ENCODE measurements at places on chromosomes 4 and X.

GRCh38 chr4:80101792-80102116, 28.7 kb upstream of the ANTXR2 start:
- DNase-seq = no peak

DNA sequence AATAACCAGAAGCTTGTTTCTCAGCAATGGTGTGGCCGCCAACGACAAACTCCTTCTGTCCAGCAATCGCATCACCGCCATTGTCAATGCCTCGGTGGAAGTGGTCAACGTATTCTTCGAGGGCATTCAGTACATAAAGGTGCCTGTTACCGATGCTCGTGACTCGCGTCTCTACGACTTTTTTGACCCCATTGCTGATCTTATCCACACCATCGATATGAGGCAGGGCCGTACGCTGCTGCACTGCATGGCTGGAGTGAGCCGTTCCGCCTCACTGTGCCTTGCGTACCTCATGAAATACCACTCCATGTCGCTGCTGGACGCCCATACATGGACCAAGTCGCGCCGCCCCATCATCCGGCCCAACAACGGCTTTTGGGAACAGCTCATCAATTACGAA, 383 bp downstream of the DUSP21 start:
- no peak for DNase-seq

- DNase-seq = no peak
These were observed 765 bp upstream of the DGKK start for GRCh38 chrX:50471390-50471789.

DNA sequence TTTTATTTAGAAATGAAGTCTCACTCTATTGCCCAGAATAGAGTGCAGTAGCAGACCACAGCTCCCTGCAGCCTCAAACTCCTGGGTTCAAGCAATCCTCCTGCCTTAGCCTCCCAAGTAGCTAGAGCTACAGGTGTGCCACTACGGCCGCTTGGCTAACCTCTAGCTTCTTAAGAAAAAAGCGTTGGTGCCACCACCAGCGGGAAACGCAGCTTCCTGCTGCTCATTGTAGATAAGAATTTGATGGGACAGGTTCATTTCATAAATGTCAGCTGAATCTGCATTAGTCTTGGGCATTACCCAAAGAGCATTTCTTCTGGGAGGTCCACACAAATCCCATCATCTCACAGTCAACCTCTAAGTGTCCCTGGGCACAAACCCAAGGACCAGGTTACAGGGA, 33.2 kb upstream of the NAP1L5 start:
- no peak for DNase-seq

DNA sequence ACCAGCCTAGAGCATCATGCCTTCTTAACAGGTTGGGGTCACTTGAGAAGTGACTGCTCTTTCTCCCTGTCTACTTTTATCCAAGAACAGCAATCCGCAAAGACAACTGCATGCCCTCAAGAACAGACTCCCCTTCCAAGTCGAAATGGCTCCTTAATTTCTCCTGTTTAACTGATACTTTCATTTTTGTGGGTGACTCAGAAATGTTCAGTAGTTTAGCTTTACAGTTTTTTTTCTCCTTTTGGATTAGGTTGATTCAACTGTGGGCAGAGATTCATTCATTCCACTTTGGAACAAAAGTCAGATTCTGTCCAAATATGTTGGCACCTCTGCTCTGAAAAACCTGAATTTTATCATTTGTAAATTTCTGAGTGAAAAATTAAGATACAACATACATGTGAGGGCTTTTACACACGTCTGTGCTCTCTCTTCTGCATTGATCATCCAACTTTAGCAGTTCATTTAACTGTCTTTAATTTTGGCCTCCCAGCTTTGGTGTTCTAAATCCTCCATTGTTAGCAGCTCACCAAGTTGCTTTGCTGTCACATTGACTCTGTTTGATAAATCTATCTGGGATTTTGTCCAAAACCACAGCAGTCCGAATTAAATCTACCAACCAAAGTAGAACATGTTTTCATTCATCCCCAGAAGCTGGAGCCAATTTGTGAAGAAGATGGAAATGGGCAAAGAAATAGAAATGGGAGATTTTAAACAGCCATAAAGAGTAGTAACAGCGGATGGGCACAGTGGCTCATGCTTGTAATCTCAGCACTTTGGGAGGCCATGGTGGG, 50.0 kb downstream of the HOPX start:
- no peak for DNase-seq

DNA sequence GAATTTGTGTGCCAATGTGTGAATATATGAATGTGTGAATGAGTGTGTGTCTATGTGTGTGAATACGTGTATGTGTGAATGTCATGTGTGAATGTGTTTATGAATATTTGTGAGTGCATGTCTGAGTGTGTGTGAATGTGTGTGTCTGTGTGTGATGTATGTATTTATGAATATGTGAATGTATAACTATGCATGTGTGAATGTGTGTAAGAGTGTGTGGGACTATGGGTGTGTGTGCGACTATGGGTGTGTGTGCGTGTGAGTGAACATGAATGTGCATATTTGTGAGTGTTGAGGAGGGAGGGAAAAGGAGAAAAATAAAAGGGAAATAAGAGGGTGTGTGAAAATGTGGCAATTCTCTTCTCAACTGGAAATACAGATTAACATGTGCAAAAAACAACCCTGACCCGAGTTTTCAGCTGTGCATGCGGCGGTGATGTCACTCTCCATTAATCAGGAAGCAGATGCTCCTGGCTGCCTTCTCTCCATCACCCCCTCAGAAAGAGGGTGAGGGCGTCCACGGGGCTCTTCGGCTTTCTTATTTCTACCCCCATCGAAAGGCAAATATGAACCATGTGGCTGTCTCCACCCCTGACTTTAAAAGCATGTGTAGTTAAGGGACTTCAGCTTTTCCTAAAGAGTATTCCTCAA, 219.8 kb downstream of the MAML3 start:
- no peak for DNase-seq

DNA sequence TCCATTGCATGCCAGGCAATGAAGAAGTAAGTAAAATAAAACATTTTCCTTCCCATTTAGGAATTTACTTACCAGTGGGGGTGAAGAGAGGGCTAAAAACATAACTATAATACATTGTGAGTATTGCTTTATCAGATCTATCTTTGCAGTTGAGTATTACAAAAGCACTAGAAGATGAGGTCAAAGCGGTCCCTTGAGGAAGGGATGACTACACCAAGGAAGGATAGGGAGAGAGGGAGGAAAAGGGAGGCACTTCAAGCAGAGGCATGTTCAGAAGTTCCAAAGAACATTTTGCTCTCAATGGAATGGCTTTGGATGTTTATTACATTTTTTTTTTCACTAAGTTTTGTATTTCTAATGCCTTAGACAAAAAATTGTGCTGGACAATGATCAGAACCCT, 127.8 kb downstream of the TET2 start:
- no peak for DNase-seq

- DNase-seq = no peak
These were observed 19.3 kb upstream of the ING2 start for GRCh38 chr4:183485411-183486160.

DNA sequence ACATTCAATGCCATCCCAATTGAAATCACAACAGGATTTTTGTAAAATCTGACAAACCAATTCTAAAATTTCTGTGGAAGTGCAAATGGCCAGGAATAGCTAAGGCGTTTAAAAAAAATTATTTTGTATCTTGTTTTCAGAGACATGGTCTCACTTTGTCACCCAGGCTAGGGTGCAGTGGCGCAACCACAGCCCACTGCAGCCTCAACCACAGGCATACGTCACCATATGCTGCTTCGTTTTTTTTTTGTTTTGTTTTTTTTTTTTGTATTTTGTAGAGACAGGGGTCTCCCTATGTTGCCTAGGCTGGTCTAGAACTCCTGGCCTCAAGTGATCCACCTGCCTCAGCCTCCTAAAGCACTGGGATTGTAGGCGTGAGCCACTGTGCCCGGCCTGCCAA, 24.5 kb downstream of the ZNF41 start:
- DNase-seq = no peak

DNA sequence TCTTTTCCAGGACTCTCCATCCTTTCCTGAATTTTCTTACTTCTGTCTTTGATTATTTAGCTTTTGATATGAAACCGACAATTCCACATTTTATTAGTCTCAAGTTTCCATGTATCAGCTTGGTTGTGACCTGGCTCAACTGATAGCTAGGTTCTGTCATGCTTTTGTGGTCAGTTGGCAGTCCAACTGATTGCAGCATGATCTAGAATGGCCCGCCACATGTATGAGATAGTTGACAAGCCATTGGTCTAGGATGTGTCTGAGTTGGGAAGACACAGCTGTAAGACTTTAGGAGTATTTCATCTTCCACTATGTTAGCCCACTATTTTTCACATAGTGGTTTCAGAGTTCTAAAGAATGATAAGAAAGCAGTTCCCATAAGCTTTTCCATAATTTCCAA, 117.5 kb upstream of the GRID2 start:
- DNase-seq = no peak

DNA sequence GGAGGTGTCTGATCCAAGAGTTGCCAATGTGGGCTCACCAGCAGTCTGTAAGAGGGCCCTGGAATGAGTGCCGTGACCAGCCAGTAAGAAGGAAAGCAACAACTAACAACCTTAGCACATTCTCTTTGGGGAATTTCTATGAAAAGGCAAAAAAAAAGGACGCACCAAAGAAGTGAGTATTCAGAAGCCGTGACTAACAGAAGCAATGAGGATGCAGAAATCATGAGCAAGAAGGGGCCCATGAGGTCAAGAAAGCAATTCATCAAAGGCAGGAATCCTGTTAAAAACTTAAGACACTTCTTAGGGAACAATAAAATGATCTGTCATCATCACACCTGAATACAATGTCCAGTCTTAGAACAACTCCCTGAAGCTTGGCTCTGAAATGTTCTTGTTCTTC, 260.5 kb downstream of the RAPGEF2 start:
- DNase-seq = no peak

DNA sequence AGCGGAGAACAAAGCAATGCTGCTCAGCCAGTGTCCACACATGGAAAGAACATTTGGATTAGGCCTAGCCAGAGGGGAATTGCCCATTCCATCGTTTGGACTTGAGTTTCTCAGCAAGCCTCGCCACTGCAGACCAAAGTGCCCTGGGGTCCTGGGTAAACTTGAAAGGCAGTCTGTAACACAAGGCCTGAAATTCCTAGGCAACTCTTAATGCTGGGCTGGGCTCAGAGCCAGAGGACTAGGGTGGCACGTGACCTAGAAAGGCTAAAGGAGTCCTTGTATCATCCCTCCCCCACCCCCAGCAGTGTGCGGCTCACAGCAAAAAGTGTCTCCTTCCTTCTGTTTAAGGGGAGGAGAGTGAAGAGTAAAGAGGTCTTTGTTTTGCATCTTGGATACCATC, 210.4 kb upstream of the ARX start:
- DNase-seq = no peak

DNA sequence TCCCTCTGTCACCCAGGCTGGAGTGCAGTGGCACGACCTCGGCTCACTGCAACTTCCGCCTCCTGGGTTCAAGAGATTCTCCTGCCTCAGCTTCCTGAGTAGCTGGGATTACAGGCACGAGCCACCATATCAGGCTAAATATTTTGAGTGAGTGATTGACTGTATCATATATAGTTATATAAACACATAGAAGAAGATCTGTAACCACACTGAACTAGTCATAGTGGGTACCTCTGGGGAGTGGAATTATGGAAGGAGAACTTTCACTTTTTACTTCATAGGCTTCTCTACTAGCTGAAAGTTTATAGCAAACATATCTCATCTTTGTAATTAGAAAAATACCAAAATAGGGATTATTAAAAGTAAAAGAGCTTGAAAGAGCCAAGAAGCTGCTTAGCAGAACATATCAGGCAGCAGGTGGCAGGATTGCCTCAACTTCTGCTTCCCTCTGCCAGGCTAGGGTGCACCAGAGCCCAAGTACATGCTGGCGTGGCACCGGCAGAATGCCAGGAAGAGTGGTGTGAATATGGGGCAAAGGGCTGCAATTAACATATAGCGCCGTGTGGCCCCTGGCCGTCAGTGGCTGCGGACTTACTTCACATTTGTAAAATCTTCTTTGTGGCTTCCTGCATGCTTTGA, 39.5 kb upstream of the CD40LG start:
- no peak for DNase-seq

DNA sequence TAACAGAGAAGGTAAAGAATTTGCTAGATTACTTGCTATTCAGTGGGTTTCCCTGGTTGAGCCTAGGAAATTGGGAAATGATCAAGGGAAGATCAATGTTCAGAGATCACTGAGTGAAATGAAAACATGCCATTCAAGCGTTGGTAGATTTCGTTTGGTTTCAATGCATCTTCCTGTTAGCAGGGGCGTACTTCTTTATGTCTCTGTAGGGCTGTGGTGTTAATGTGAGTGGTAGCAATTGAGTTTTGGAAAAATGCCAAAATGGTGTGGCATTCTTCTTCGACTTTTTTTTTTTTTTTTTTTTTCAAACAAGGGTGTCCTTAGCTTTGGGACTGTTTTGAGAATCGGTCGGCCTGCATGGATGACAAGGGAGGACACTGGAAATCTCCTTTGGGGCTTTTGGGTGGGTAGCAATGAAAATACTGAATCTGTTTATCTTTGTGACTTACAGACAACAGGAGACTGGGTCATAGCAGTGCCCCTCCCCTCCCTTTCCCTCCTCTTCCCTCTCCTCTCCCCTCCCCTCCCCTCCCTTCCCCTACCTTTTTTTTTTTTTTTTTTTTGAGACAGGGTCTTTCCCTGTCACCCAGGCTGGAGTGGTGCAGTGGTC, 50.4 kb downstream of the SPRY1 start:
- DNase-seq = no peak

- no peak for DNase-seq
These were observed 231.2 kb downstream of the GPAT3 start for GRCh38 chr4:83767067-83767466.

DNA sequence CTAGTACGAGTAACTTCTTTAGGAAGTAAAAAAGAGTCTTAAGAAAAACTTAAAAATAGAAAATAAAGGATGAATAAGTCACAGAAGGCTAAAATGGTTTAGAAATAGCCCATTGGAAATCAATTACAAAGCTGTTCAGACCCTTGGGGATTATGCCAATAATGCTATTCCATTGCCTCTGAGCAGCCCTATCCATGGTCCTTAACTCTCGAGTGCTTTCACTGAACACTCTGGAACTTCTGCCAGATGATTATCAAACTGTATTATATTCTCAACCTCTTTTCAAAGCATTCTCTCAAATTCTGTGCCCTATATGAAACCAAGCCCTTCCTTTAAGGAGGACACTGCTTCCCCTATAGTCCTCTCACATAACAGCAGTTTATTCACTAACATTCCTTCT, 17.0 kb downstream of the SLC9B1 start:
- no peak for DNase-seq

- no peak for DNase-seq
These were observed 59.4 kb downstream of the TSC22D3 start for GRCh38 chrX:107716118-107716684.

- DNase-seq = no peak
These were observed 108.3 kb upstream of the SLC34A2 start for GRCh38 chr4:25547343-25547742.

- no peak for DNase-seq
These were observed 224.2 kb downstream of the RCHY1 start for GRCh38 chr4:75289914-75290582.

- DNase-seq = no peak
These were observed 4.4 kb upstream of the PGM2 start for GRCh38 chr4:37821953-37822605.

GRCh38 chr4:7367864-7368277, 66.9 kb downstream of the PSAPL1 start:
- DNase-seq = no peak
